Skeletal muscle tissue (tissue), 5 donors: ENCODE measurements at places on chromosomes 12 and 14. TPM values are rescaled to one million over a fixed set of nuclear protein-coding genes. Genes with fewer than 3 reads are reported as not detected.

The GZMH gene
- not detected for total RNA-seq

The INHBE gene
- total RNA-seq, result 1.0 TPM

The VWF gene
- total RNA-seq, result 58.5 TPM

The RAB15 gene
- 8.4 TPM for total RNA-seq

The USP44 gene
- total RNA-seq, result 1.0 TPM

The CCDC175 gene
- total RNA-seq, result not detected

The TMEM121 gene
- 3.1 TPM for total RNA-seq

The GPR137C gene
- total RNA-seq, result 1.6 TPM

The RIC8B gene
- 19.3 TPM for total RNA-seq

The CCDC38 gene
- not detected for total RNA-seq

The MAP1LC3B2 gene
- total RNA-seq, result not detected

The SMOC1 gene
- 3.1 TPM for total RNA-seq

The TAS2R43 gene
- total RNA-seq, result 11.5 TPM

The SMCO2 gene
- not detected for total RNA-seq

The C1S gene
- 89.8 TPM for total RNA-seq

The PAX9 gene
- 0.52 TPM for total RNA-seq

The CCDC177 gene
- total RNA-seq, result not detected

The ADAM20 gene
- total RNA-seq, result 2.1 TPM

The SMIM41 gene
- total RNA-seq, result not detected

The CEBPE gene
- total RNA-seq, result under 0.01 TPM

The KRR1 gene
- 8.9 TPM for total RNA-seq

The TIMELESS gene
- total RNA-seq, result 5.2 TPM

The VDR gene
- 0.52 TPM for total RNA-seq

The KRT71 gene
- total RNA-seq, result not detected

The OR4E2 gene
- total RNA-seq, result not detected

The COCH gene
- total RNA-seq, result 3.1 TPM

The MORN3 gene
- total RNA-seq, result under 0.01 TPM

The CLECL1 gene
- total RNA-seq, result not detected

The PKP2 gene
- total RNA-seq, result 5.2 TPM

The RFX4 gene
- not detected for total RNA-seq

The MYH7 gene
- total RNA-seq, result 426 TPM

The IRAK3 gene
- 11.0 TPM for total RNA-seq

The ISM2 gene
- total RNA-seq, result not detected

The ZNF10 gene
- total RNA-seq, result 8.4 TPM
